ENCODE measurements at places on chromosomes 5 and 9. TPM values are rescaled to one million over a fixed set of nuclear protein-coding genes. Genes with fewer than 3 reads are reported as not detected.

- peaks cover 11% of the 10 kb centered on the region for H3K4me1 ChIP-seq
- DNase-seq: peak; percentile 84
- no peaks in the 10 kb centered on the region for H3K36me3 ChIP-seq
- no peak overlapping the region for H3K27ac ChIP-seq
Measured at GRCh38 chr9:36492865-36493264, 79.8 kb upstream of the MELK start.

GRCh38 chr5:160379511-160379910 is 9.1 kb upstream of the C1QTNF2 start:
- no peak overlapping the region for H3K27ac ChIP-seq
- DNase-seq: no peak
- H3K4me1 ChIP-seq: no peaks in the 10 kb centered on the region
- no peak overlapping the region for H3K4me3 ChIP-seq

The ZNF483 gene
- 1.1 TPM for polyA plus RNA-seq

DNA sequence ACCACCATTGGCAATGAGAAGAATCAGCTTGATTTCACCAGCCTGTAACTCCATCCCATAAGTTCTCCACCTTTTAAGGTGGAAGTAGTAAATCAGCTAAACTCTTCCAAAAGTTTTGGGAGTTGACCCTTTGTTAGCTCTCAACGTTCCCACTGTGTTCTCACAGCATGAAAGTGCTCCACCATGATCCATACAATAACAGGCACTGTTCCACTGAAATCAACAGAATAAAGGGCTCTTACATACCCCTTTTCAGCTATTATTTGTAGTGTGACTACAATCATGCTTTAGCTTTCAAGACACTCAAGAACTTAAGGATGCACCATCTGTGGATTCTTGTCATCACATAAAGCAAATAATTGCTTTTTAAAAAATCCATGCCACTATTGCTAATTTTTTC is 81.6 kb downstream of the PPP2R2B start:
- no peak overlapping the region for H3K27ac ChIP-seq
- H3K4me3 ChIP-seq: no peak overlapping the region
- no peak for DNase-seq
- H3K4me1 ChIP-seq: no peaks in the 10 kb centered on the region
- no peaks in the 10 kb centered on the region for H3K36me3 ChIP-seq

DNA sequence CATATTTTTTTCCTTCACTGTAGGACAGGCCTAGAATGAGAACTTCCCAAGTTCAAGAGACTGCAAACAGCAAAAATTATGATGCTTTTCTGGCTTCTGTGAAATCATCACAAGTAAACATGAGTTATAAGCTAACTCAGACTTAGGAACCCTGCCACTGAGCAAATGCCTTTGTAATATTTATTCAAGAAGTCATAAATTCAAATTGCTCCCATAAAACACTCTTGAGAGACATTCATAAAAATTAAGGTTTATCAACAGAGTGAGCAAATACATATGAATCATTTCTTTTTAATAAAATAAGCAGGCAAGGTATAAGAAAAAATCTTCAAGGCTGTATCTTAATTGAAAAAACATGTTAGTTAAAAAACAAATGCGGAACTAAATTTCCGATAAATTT is 124.2 kb downstream of the GNA14 start:
- H3K36me3 ChIP-seq: no peaks in the 10 kb centered on the region
- H3K27me3 ChIP-seq: no peaks in the 10 kb centered on the region
- no peak for DNase-seq
- no peaks in the 10 kb centered on the region for H3K4me1 ChIP-seq
- H3K4me3 ChIP-seq: no peak overlapping the region

GRCh38 chr5:87340716-87341115 is 72.0 kb downstream of the CCNH start:
- peak; percentile 71 for DNase-seq
- H3K27ac ChIP-seq: peak overlapping the region; percentile 46
- peak overlapping the region; percentile 16 for H3K4me3 ChIP-seq
- H3K4me1 ChIP-seq: no peaks in the 10 kb centered on the region
- no peaks in the 10 kb centered on the region for H3K27me3 ChIP-seq

The RNF183 gene
- 0.46 TPM for polyA plus RNA-seq

DNA sequence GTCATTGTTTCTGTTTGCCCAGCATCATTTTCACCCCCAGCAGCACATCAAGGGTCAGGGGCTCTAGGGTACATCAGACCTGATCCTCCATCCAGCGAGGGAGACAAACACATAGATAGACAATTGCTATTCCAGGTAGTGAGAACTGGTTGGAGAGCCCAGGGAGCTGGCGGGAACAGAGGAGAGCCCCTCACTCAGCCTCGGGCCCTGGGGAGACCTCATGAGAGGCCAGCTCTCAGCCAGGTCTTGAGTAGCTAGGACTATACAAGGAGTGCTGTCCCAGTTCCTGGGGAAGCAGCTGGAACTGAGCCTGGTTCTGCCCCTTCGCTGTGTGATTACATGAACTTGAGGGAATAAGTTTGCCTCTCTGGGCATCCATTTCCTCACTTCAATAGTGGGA is 80.3 kb downstream of the HRH2 start:
- no peaks in the 10 kb centered on the region for H3K36me3 ChIP-seq
- H3K27me3 ChIP-seq: no peaks in the 10 kb centered on the region
- no peak overlapping the region for H3K27ac ChIP-seq

Measured in thymus (tissue), 14 donors.